EH (cell line): ENCODE measurements at places on chromosomes 6 and 20.

DNA sequence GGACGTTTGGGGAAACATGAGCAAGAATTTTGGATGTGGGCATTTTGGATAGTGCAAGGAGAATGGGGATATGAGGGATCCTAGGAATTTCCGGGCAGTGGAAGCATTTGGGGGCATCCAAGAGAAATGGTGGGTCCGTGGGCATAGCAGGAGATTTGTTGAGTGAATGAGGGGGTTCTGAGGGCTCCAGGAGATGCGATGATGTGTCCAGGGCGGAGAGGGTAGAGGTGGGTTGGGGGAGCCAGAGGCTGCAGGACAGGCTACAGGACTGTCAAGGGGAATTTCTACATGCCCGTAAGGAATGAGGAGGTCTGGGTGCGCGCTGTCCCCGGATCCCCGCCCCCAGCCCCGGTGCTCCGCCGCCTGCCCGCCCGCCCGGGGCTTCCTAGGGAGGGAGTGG, 364 bp downstream of the FRS3 start:
- no peak for DNase-seq

DNA sequence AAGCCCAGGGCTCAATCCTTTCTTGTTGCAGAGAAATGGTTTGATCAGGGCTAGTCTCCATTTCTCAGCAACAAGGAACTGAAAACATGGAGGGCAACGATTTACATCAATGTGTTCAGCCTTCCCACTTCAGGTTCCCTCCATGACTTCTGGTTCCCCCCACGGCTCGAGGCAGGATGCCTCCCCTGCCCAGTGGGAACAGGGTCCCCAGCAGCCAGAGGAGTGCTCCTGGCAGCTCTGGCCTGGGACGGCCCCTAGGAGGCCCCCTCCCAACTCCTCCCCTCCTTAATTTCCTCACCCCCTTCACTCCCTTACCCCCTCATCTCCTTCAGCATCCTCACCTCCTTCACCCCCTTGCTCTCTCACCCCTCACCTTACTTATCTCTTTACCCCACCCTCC, 283.8 kb downstream of the CDC5L start:
- no peak for DNase-seq

DNA sequence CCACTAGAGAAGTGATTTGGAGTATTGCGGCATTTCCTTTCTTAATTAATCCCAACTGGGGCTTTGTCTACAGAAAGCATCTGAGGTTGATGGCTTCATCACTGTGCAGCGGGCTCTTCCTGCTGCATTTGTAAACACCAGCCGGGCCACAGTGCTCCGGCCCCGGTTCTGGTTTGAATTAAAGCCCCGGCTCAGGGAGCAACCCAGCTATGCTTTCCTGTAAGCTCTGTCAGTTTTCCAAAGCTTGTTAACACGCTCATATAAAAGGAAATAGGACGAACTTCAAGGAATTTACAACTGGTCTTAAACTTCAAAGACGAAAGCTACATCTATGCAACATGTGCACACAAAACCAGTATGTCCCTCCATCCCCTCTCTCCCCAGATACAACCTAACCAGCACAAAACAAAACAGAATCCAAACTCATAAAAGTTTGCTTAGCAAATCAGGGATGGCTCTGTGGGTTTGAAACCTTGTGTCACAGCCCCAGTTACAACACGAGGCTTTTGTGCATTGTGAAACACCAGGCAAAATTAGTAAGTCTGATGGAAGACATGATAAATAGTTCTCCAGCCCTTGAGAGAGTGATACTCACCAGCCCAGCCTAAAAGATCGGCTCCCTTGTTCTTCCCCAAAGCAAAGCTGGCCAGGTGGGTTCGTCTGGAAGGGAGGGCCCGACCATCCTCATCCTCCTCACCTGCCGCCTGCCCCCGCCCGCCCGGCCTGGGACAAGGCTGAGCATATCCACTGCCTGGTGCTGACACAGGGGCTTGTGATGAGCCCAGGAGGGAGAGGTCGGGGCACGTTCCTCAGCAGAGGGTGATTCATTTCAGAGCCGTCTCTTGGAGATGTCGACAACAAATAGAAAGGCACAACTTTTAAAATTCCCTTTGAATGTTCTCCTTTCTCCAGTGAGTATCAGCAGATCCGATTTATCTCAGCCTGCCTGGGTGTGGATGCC, 197.9 kb downstream of the TFAP2C start:
- DNase-seq: peak; percentile 89

DNA sequence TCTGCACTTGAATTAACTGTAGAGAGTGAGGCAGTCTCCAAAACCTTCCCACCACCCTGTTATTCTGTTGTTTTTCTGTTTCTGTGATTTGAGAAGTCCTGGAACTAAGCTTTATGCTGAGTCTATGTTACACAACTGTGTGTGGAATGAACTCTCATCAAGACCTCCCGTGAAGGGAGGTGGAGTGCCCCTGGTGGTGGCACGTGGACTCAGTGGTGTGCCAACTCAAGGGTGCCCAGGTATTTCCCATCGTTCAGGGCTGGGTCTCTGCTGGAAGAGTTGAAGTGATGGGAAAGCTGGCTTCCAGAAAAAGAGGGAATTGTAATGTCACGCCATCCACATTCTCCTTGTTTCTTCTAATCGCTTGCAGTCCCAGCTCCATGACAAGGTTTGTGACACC, 374.2 kb downstream of the SMOC2 start:
- DNase-seq: no peak

DNA sequence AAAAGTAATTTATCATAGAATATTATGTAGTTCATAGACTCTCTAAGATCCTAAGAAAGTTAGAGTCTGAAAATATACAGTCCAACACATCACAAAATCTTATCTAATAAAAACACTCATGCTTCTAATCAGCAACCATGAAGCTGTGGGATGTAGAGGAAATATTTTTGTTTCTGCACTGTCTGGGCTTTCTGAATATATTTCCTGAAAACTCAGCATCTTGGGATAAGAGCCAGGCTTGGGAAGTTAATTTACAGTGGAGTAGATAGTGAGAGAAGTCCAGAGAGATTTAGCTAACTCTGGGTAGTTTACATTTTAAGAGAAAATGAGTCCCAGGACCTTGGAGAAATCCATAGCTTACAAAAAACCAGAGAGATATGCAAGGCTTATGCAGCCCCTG, 150.4 kb upstream of the BMP5 start:
- DNase-seq: no peak

DNA sequence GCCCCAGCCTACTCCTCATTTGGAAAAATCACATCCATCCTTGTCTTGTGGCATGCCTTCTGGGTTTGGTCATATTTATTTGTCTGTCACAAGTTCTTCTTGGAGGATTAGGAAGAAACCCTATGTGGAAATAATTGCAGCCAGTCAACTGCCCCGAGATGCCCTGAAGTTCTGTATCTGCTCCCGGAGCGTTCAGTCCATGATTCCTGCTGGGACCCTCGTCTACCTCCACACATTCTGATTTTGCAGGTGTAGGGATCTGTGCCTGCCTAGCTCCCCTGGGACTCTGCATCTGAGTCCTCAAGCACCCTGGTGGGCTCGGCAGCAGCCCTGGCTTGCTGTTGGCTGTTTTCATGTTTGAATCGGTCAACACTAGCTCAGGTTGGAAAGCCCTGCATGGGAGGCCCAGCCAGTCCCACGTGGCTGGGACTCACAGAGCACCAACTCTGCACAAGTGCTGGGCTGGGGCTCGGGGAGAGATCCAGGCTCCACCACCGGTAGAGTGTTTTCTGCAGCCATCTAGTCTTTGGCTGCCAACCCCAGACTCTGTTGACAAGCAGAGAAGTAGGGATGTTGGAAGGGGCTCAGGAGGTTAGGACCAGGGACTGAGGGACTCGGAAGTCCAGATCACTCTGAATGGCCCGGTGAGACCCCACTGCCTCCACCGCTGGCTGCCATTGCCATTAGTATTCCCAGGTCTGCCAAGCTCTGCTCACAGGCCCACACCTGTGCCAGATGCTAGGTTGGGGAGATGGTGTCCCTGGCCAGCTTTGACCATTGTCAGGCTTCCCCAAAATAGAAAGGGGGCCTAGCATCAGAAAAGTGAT, 183.5 kb upstream of the CST7 start:
- DNase-seq: no peak

GRCh38 chr20:41072915-41073314, 44.3 kb downstream of the TOP1 start:
- DNase-seq: no peak

GRCh38 chr20:45813006-45813340, 529 bp downstream of the UBE2C start:
- DNase-seq: no peak

DNA sequence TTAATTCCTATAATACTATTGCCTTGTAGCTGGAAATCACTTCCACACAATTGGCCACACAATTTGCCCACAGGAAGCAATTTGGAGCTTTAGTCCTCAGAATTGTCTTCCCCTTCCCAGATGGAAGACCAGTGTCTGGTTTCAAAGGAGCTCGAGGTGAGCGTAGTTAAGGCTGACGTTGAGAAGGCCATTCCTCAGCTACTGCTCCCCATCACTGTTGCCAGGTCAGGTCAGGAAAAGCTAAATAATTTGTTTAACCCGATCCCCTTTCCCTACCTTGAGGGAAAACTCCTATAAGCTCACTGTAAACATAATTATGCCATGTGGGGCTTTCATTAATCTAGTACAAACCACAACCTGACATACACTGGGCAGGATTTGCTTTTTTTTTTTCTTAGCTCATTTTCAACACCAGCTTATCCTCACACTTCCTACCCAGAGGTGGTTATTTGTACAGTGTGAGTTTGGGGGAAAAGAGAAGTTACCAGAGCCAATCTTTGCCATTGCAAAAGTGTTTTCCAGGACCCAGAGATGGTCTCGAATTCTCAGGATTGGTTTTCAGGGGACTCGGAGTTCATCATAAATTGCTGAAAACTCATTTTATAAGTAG, 242.7 kb downstream of the CLIC5 start:
- no peak for DNase-seq

- DNase-seq: peak; percentile 44
Observed at GRCh38 chr20:45038745-45039474, 62.0 kb downstream of the KCNS1 start.

GRCh38 chr6:104884867-104885517, 25.3 kb upstream of the HACE1 start:
- DNase-seq: no peak

GRCh38 chr6:36387440-36388303, at the start of gene ETV7:
Gene ETV7 (minus strand): TSS chr6:36387669. CDS start chr6:36387541, 128 bp downstream.
- DNase-seq: peak; percentile 42

- DNase-seq: no peak
Observed at GRCh38 chr20:4295226-4295625, 279.9 kb upstream of the RNF24 start.

GRCh38 chr6:158011478-158011920, 29.8 kb downstream of the SYNJ2 start:
- DNase-seq: peak; percentile 65

DNA sequence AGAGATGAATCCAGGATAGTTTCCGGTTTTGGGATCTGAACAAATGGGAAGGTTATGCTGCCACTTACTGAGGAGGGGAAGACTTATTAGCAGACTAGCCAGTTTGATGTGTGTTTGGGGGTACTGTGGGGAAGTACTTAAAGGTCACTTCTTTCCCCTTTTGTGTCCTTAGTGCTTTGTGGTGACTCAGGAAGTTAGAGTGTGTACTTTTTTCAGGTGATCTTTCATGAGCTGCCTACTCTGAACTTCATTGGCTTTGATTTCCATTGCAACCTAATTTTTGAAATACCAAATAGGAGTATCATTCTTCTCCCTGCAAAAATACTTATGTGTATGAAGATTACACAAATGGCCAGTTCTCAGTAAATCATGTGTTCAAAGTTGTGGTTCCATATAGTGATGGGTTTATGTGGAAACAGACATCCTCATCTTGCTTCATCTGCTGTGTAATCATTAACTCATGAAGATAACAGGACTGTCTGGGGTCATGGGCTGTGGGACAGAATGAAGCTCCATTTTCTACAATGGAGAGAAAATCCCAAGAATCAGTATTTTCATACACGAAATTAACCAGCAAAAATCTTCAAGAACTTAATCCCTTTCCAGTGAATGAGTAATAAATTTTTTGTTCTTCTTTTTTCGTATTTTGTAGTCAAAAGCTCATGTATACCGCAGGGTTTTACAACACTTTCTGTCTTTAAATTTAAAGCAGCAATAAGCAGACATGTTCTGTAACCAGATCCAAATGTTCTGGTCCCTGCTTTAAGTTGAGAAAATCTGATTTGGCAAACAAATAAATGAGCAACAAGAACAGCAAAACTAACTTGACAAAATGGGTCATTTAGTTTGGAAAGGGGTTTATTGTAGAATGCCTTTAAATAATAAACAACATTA, 272.2 kb upstream of the FLRT3 start:
- DNase-seq: no peak

- DNase-seq: no peak
Observed at GRCh38 chr6:135567375-135568083, 70.0 kb upstream of the AHI1 start.

DNA sequence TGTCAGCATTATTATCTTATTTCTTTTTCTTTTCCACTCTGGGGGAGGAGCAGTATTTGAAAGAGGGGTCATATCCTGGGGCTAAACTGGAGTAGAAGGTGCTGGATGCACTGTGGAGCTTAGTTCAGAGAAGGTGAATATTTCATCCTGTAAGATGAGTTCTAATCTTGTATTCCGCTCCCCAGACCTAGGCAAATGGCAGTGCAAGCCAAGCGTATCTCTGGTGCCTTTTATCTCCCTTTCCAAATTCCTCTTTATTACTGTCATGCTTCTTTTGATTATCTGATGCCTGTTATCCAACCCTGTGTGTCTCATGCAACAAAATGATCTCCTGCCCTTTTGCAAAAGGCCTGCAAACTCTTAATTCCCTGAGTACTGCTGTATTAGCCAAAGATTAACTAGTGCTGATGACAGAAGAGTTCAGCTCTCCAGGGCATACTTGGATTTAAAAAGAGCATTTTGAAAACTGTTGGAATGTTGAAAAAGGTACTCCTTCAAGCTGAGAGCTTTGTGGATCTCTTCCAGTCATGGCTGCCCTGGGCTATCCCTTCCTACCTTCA, 138.0 kb downstream of the CARMIL1 start:
- DNase-seq: no peak

DNA sequence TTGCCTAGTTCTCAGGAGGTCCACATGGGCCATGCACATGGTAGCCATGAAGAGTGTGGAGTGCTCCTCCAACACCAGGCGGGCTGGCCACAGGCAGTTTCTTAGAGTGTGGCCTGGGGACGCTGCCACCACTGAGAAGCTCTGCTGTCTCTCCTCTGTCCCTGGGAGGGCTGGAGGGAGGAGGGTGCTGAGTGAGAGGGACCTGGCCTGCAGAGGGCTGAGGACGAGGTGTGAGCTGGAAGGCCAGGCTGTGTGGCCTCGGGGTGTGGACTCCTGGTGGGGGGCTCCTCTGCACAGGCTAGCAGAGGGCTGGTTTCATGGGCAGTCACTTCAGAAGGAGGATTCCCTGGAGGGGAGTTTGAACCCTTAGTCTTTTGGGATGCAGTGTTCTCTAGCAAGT, 39.7 kb downstream of the SYNJ2 start:
- DNase-seq: no peak
